ENCODE measurements at places on chromosomes 2 and 18.

DNA sequence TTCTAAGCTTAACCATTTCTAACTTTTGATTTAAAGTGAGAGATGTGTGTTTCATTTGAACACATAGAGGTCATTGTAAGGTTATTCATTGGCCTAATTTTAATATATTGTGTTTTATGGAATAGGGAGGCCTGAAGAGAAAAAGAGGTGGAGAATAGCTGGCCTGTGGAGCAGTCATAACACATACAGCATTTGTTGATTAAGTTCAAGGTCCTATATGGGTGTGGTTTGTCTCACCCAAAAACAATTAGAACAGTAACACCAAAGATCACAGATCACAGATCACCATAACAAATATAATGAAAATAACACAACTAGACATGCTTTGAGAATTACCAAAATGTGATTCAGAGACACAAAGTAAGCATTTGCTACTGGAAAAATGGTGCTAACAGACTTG is 252.4 kb upstream of the SPOPL start:
- no peak for DNase-seq

DNA sequence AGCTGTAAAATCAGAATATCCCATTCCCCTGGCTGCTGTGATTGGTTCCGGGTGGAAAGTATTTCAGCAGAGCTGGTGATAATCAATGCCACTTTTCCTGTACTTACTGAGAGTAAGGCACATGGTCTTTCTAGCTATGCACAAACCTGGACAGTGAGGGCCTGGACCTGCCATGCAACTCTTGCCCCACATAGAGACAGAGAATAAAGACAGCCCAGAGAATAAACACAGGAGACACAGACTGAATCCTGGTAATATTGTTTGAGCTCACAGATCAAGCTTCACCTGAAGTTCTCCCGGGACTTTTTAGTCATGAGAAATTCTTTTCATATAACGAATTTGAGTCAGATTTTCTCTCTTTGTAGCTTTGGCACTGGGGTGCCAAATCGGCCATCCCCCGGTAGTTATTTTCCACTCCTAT is 81.9 kb downstream of the ACAA2 start:
- DNase-seq: no peak

DNA sequence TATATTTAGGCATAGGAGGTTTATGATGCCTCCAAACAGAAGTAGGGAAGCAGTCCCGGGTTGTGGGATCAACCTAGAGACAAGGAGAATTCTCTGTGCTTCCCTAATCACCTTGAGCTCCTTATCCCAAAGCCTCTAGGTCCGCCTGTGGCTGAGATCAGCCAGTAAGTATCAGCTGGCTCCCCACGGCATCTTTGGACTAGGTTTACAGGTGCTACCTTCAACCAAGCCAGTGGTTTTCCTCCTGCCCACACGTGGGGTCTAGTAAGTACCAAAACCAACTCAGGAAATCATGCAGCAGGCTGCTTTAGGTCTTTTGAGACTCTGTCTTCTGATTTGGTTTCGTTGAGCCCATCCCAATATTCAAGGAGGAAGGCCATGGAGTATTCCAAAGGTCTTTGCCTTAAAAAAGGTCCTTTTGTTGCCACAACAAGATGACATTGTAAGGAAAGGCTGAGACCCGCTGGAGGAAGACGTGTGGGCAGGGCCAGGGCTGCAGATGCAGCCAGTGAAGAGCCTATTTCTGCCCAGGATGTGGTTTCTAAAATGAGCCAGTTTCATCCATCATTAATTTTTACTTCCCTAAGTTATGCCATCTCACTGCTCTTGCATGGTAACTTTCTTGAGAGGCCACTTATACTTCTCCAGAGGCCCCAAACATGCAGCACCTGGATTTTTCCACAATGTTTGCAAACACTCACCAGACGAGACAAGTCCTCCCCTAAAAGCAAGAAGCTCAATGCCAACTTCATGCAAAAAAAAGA is 248.7 kb downstream of the RNF152 start:
- no peak for DNase-seq

- no peak for DNase-seq
Observed at GRCh38 chr2:165185633-165186032, 18.2 kb downstream of the SCN3A start.

DNA sequence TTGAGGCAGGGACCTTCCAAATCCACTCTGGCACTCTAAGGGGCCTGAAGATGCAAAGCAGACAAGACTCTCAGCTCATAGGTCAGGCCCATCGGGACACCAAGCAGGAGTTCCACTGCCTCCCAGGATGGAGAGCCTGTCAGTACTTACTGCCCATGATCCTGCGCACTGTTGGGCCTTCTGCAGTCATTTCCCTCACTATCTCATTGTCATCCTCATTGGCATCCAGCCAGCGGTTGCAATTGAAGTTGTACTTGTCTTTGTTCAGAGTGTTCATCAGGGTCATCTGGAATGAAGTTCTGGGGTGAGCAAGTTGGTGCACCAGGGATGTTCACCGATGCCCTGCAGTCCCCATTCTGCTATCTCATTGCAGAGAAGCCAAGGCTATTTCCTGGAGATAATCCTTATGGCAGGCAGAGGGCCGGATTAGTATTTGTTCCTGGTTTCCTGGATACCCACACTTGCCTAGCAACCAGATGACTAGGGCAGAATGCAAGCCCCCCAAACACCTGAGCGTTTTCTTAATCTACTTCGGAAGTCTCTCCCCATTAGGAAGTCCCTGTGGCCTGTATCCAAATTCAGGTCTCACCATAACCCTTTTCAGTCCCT is 65.1 kb downstream of the LOXHD1 start:
- no peak for DNase-seq
